Caco-2 (cell line): ENCODE measurements at places on chromosomes 3 and 15.
A peak's percentile ranks its signal among the peaks of the same experiment; 100 is the strongest.

- DNase-seq = peak; percentile 23
These were observed 417.4 kb upstream of the NAALADL2 start for GRCh38 chr3:174441588-174442301.

GRCh38 chr3:105465251-105465853 is 98.6 kb downstream of the ALCAM start:
- no peak for DNase-seq

DNA sequence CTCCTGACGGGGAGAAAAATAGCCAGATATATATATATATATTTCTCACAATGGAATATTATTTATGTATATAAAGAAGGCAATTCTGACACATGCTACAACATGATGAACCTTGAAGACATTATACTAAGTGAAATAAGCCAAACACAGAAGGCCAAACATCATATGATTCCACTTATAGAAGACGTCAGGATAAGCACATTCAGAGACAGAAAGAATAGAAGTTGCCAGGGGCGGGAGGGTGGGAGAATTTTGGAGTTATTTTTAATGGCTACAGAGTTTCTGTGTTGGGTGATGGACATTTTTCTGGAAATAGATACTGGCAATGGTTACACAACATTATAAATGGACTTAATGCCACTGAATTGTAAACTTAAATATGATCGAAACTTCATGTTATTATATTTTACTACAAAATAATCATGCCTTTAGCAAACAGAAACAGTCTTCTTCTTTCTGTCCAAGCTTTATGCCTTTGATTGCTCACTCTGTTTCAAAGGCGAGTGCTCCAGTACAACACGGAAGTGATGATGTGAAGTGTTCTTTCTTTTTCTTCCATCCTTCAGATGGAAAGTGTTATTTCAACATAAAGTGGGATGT is 514.0 kb downstream of the OCA2 start:
- no peak for DNase-seq

DNA sequence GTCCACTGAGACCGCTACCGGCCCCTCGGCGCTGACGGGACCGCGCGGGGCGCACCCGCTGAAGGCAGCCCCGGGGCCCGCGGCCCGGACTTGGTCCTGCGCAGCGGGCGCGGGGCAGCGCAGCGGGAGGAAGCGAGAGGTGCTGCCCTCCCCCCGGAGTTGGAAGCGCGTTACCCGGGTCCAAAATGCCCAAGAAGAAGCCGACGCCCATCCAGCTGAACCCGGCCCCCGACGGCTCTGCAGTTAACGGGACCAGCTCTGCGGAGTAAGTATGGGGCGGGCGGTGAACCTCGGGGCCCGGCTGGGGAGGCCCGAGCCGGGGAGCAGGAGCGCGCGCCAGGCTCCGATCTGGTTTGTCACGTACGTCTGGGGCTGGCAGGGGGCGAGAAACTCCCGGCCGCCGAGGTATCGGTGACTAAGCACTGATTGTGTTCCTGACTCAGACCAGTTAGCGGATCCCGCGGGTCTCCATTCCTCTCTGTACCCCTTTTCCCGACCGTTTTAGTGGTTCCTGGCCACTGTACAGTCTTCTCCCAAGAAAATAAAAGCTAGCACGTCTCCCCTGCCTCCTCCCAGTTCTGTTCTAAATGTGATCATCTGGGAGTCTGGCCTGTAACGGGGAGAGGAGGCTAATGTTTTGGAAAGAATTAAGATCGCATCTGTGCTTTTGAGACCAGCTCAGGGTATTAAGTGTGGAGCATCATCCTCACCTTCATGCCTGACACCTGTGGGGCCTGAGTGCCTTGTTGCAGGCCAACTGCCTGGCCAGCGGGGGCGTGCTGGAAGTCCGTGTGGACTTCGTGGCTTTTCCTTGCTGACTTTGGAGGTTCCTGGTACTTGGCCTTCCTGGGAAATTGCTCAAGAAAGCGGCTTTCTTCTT is 691 bp downstream of the MAP2K1 start:
- peak; percentile 69 for DNase-seq

DNA sequence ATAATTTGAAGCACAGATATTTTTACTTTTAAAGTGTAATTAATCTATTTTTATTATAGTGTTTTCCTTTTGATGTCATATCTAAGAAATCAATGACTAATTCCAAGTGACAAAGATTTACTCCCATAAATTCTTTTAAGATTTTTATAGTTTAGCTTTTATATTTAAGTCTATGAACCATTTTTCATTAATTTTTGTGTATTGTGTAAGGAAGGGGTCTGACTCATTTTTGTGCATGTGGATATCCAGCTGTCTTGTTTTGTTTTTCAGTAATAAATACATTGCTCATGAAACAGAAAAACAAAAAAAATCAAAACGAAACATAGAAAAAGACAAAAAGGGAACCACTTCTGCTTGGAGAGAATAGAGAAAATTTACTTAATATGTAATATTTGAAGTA is 145.1 kb downstream of the EPHA6 start:
- no peak for DNase-seq

DNA sequence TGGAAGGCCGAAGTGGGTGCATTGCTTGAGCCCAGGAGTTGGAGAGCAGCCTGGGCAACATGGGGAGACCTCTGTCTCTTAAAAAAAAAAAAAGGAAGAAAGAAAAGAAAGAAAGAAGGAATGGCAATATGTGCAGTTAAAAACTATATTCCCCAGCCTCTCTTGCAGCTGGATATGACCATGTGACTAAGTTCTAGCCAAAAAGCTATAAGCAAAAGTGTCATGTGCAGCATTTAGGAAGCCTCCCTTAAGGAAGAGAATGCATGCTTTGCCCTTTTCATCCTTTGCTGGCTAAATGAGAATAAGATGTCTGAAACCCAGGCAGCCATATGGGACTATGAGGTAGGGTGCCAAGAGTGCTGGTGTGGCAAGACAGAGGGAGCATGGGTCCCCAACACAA is 21.8 kb downstream of the CYP19A1 start:
- DNase-seq = no peak

DNA sequence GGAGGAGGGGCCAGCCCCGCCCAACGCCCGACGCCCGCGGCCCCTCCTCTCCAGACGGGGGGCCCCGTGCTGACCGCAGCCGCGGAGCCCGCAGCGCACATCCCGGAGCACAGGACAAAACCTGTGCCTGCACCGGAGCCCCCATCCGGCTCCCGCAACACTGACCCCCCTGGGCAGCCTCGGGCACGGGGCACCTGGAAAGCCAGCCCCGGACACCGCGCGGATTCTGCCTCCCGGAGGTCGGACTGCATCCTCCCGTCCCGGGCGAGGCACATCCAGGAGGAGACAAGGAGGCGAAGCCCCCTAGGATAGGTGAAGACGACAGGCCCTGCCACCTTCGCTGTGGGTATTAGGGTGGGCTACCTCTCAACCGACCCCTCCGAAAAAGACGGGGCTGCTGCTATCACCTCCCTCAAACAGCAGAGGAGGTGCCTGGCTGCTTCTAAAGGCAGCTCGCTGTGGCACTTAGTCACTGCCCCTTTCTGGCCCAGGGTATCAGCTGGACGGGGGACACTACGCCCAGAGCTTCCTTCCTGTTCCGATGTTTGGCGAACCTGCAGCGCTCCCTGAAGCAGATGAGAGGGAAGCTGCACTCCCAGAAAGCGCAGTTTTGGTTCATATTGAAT is 10.6 kb downstream of the XXYLT1 start:
- peak; percentile 11 for DNase-seq

DNA sequence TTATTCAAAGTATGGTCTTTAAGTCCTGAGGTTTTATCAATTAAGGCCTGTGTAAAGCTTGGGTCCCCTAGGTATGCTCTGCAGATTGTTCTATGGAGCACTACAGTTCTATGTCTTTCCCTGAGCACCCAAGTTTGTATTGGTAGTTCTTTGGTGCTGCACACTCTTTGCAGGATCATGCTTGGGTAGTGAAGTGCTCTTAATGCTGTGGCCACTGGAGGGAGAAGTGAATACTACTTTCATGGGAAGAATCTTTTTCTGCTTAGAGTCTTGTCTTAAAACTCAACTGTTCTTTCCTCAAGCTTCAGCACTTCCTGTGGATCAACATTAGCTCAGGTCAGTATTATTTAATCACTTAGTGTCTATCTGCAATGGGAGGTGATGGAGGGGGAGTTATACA is 93.6 kb upstream of the CFAP20DC start:
- DNase-seq = no peak

GRCh38 chr3:177595530-177596188 is 398.4 kb upstream of the TBL1XR1 start:
- DNase-seq = no peak

DNA sequence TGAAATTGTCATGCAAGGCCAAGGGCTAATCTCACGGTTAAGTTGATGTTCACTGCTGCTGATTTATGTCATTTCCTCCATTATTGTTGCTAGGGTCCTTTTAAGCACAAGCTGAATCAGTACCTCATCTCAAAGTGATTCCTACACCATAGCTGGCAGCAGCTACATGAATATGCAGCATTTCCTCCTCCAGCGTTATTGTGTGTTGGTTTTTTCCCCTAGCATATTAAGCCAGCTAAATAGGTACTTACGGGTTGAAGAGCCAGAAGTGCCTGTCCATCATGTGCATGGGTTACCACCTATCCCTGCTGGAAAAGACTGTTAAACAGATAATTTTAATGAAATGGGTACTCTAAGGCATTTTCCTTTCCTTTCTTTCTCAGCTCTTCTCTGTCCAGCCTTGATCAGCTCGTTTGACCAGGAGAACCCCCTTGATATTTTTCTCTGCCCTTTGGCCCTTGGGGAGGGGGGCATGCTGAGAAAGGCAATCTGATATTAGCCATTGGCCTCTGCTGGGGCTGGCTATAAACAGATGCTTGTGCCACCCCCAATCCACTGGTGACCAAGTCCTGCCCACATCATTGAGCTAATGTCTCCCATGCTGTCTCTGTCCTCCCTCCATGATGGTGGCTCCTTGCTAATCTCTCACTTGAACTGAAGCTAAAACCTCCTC is 115.6 kb upstream of the PLXNA1 start:
- no peak for DNase-seq

DNA sequence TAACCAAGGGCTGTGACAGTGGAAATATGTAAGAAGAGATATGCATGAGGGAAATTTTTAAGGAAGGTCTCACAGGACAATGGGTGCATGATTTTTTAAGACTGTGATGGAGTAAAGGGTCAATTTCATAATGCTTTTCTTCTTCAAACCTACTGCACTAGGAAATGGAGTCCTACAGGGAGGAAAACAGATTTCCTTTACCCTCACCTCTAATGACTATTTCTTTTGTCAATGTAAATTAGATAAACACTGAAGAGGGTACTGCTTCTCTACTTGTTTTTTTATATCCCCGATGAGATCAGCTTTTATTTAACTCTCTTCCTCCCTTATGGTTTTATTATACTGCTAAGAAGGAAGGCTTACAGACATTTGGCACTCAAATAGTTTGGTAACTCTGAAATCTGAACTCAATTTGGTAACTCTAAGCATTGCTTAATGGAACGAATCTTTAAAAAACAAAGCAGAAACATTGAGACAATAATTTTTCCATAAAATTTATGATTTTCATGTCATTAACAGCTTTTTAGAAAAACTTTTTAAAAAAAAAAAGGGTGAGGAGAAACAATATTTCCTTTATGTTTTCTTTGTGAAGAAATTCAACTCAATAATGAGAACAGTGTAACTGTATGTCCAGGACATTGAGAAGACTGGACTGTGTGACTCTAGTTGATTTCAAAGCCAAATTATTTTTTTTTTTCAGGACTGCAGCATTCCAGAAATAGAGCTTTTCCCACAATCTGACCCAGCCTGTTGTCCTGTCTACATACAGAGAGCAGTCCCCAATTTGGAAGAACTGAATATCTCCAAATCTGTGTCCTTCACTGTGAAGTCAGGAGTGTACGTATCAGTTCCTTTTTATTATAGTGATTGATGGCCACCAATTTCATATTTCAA is 64.4 kb downstream of the CRYBG3 start:
- DNase-seq = no peak

- DNase-seq = no peak
These were observed 108.0 kb downstream of the IL1RAP start for GRCh38 chr3:190621927-190622326.
